Colonic mucosa (tissue), 4 donors: ENCODE measurements at places on chromosomes 4 and X. TPM values are rescaled to one million over a fixed set of nuclear protein-coding genes. Genes with fewer than 3 reads are reported as not detected.

GRCh38 chrX:79081895-79082512 lies 62.5 kb upstream of the GPR174 start:
- peak; percentile 19 for DNase-seq

DNA sequence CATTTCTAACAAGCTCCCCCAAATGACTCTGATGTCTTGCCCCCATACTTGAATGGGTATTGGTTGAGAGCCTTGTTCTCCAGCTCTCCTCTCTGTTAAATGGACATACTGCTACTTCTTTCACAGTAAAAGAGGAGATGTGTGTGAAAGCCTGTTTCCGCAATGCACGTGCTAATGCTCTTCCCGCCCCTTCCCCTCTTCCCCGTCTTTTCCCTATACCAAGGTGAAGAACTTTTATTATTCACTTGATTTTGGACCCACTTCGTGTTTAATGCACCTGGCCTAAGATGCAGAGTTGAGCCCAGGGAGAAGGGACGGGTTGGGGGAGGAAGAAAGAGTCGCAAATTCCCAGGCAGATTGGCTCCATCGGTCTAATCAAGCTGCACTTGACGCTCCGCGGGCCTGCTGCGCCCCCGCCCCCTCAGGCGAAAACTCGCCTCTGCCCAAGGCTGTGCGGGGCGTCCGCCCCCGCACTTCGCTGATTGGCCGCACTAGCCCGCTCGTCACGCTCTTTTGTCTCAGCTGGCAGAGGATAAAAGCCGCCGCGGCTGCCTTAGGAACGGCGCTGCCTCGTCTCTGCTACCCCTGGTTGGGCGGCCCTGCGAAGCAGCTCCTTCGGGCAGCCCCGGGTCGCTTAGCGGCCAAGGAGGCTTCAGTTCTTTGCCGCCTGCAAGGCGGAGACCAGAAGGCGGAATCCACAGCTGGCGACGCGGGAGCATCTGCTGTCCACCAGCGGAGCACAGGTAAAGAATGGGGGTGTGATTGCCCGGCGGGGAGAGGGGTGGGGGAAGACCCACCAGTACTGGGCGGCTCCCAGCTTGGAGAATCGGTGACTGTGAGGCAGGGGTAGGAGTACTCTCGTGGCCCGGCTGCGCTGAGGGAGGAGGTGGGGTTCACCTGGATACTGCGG lies at the start of gene ZCCHC12:
ZCCHC12 (plus strand) TSS at position 562 of the 910 bp plus-strand sequence. CDS start 1,421 bp downstream, outside the sequence.
- no peak for DNase-seq

GRCh38 chr4:22077571-22077970 lies 129.0 kb upstream of the KCNIP4 start:
- no peak for DNase-seq

DNA sequence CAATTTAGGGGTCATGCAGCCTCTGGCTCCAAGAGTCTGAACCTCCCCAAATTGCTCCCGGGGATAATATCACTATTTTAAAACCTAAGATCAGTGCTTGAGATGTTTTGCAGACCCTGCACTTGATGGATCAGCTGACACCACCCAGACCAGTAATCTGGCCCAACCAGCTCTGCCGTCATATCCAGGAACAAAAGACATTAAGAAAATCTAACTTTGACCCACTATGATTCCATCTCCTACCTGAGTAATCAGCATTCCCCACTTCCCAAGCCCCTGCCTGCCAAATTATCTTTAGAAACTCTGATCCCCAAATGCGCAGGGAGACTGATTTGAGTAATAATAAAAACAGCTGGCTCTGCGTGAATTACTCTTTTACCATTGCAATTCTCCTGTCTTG lies 34.4 kb upstream of the CCNG2 start:
- DNase-seq: no peak

DNA sequence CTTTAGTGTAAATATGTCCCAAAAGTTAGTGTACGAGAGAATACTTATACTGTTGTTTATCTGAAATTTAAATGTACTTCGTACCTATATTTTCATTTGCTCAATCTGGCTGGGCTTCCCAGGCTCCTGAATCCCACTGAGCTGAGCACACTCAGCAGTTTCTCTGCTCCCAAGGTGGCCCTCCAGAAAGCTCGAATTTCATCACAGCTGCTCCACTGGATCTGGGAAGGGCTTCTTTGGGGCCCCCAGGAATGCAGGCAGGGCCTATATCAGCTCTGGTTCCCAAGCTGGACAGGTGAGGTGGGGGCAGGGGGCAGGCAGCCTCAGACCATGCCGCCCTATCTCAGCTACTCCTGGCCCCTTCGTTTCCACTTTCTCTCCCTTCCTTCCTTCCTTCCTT lies 1.5 kb upstream of the FATE1 start:
- DNase-seq: no peak

GRCh38 chr4:29311247-29311646 lies 1408.9 kb upstream of the PCDH7 start:
- no peak for DNase-seq

- no peak for DNase-seq
These were observed 2.3 kb upstream of the ZCCHC4 start for GRCh38 chr4:25310066-25310802.

GRCh38 chr4:87974856-87975462 lies 555 bp upstream of the SPP1 start:
- DNase-seq: no peak

- DNase-seq: no peak
These were observed 36.1 kb downstream of the FRMPD4 start for GRCh38 chrX:12174358-12174757.

- no peak for DNase-seq
These were observed 55.2 kb downstream of the MTM1 start for GRCh38 chrX:150623583-150623982.

DNA sequence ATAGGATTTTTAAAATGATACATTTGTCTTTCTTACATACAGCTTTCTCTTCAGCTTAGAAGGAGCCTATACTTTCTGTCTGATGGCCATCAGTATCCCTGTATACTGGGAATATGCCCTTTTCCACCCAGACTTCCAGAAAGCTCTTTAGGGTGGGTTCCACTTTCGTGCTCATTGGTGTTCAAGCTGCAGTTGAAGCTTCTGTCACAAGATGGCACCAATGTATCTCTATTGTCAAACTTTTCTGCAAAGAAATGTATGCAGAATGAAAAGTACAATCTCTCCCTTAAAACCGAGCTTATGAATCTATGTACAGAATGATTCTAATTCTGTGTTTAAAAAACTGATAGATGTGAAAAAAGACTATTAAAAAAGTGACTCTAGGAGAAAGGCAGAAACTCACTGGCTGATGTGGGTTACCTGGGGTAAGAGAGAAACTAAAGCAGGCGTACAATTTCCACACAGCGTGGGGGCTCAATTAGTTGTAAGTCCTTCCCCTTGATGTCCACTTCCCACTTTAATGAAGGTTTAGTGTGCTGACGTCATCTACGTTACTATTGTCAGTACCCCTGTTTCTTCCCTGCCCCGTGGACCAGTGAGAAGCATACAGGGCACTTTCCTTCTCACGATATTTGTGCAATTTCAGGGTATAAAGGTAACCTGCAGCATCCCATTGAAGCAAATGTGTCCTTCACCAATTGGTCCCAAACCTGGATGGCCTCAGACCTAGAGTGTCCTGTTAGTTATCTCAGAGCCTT lies 57.3 kb upstream of the TCEAL2 start:
- DNase-seq: no peak

The ANXA3 gene
- 59.2 TPM for total RNA-seq

The IL1RAPL1 gene
- total RNA-seq: 0.24 TPM
